ENCODE measurements at places on chromosomes 11 and 22. TPM values are rescaled to one million over a fixed set of nuclear protein-coding genes. Genes with fewer than 3 reads are reported as not detected.

Gene IL18
- 7.0 TPM for total RNA-seq

Gene GRAP2
- total RNA-seq = 4.1 TPM

Gene RGL4
- 0.24 TPM for total RNA-seq

Gene KCNJ4
- total RNA-seq = not detected

Gene APOL4
- total RNA-seq = 7.5 TPM

Gene LIF
- 8.1 TPM for total RNA-seq

Gene C11orf71
- 2.4 TPM for total RNA-seq

Gene DDX17
- total RNA-seq = 260 TPM

Gene OR52N4
- total RNA-seq = not detected

Gene FAM118B
- total RNA-seq = 14.4 TPM

Gene RASL10A
- total RNA-seq = 0.71 TPM

Gene MEI1
- 4.3 TPM for total RNA-seq

Gene GTF2H1
- 39.1 TPM for total RNA-seq

Gene GGT5
- 65.8 TPM for total RNA-seq

Gene C11orf52
- 1.6 TPM for total RNA-seq

Gene ACAD8
- 12.9 TPM for total RNA-seq

Gene NFRKB
- total RNA-seq = 15.9 TPM

Gene OR52N1
- not detected for total RNA-seq

Gene LRRC55
- not detected for total RNA-seq

Gene TRPM5
- not detected for total RNA-seq

Gene HEPHL1
- total RNA-seq = not detected

Gene DUSP8
- 19.4 TPM for total RNA-seq

Gene HBG1
- total RNA-seq = not detected

Gene POTEH
- not detected for total RNA-seq

Gene TRPC6
- 2.4 TPM for total RNA-seq

Gene OR10A2
- not detected for total RNA-seq

Gene SGSM1
- 1.9 TPM for total RNA-seq

Gene ATXN10
- total RNA-seq = 117 TPM

Gene ARL2
- 88.2 TPM for total RNA-seq

Gene CCDC87
- total RNA-seq = 0.46 TPM

Gene KRTAP5-9
- total RNA-seq = 0.19 TPM

Gene MS4A18
- not detected for total RNA-seq

Gene MS4A14
- total RNA-seq = 4.4 TPM

Gene TMEM132A
- total RNA-seq = 7.7 TPM

Gene CHST1
- 5.2 TPM for total RNA-seq

Gene TRIM29
- total RNA-seq = 8.7 TPM

Gene OR51E2
- total RNA-seq = 0.23 TPM

Gene CNIH2
- not detected for total RNA-seq

Gene SCGB1D2
- not detected for total RNA-seq

All from posterior vena cava (tissue), 2 donors.